Tongue (tissue), 3 donors: ENCODE measurements at places on chromosomes 1 and 21.
A peak's percentile ranks its signal among the peaks of the same experiment; 100 is the strongest.

GRCh38 chr1:171460018-171460620 is 25.2 kb upstream of the PRRC2C start:
- DNase-seq = no peak

DNA sequence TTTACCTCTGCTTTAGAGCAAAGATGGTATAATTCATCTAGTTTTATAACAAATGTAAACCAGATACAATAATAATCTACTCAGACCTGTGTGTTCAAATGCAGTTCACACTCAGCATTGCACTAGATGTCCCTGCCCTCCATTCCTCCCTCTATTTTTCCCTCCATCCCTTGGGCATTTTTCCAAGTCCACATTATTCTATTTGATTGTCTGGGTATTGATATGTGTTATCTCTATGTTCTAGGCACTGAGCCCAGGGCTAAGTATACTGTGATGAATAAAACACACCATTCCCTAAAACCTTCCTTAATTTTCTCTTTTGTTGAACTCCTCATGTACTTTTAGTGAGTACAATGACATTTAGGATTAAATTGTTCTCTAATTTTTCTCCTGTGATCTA is 66.2 kb upstream of the HMCN1 start:
- DNase-seq = no peak

GRCh38 chr1:27872802-27873551 is 633 bp downstream of the THEMIS2 start:
- DNase-seq = no peak

DNA sequence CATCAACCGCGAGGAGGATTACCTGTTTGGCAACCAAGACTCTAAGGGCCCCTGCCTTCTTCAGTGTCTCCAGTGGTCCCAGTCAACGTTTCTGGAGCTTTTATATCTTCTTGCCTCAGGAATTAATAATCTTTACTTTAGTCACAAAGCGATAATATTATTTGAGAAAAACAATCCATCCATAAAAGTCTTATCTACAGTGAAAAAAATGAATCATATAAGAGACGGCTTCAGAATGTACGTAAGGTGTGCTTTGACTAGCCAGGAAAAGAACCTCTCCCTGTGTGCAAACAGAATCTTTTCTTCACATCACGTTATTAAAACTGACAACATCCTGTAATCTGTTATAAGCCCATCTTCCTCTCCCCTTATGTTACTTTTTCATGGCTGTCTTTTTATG is at the start of gene REG4:
Gene REG4 (minus strand): TSS at position 74 of the 400 bp plus-strand sequence. CDS start 2,691 bp downstream, outside the sequence.
- no peak for DNase-seq

DNA sequence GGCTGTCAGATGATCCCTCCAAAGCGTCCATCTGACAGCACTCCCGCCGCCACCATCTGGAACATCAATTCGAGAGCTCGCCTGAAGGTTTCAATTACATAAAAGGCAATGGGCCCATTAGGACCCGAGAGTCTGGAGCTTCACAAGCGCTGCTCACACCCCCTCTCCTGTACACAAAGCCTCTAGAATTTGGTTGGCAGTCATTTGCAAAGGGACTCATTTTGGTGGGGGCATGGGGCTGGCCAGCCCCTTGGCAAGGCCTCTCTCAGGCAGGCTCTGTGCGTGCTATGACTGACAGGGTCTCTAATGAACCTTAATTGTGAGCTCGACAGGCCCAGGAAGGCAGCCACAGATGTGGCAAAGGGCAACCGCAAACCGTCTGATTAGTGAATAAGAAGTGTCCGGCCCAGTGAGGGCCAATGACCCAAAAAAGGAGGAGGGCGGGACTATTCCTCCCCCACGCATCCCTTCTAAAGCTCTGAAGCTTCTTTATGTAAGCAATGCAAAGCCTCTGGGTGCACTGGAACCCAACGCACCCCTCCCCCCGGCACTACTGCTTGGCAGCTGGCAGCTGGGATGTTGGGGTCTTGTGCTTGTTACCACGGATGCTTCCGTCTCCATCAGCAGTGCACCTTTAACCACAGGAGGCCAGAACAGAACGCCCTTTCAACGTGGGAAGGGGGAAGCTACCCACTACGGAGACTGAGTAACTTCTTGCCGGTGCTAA is 79.4 kb downstream of the CAPZB start:
- DNase-seq = peak; percentile 92

- DNase-seq = no peak
Observed at GRCh38 chr21:44959376-44960091, 19.7 kb downstream of the SLX9 start.

- no peak for DNase-seq
Observed at GRCh38 chr21:37200641-37201480, 66.3 kb downstream of the VPS26C start.

- DNase-seq = peak; percentile 45
Observed at GRCh38 chr1:226681652-226682493, 57.2 kb downstream of the ITPKB start.

- no peak for DNase-seq
Observed at GRCh38 chr1:94121411-94121821, 468 bp upstream of the ABCA4 start.

DNA sequence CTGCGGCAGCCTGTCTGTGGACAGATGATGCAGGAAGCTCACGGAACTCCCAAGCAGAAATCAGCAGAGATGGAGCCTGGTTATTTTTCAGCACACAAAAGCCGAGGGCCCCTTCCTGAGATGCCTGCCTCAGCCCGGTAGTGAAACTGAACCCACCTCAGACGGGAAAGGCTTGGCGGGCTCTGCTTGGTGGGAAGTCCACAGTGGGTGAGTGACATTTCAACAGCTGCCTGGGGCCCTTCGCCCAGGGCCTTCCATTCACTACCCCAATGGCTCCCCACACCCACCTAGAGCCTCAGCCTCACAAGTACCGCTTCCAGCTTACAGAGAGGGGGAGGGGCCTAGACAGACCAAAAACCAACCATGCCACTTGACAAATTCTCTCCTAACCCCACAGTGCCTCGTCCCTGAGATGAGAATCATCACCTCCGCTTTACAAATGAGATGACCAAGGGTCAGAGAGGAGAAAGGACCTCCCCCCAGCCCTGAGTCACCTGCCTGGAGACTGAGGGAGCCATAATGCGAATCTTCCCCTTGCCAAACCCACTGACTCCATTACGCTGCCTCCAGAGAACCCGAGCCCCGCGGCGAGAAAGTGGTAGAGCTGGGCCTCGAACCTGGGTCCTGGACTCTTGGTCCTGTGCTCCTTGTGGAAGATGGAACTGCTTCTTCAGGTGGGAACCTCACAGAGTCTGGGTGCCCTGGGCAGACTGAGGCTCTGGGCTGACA is 3.4 kb upstream of the ECE1 start:
- no peak for DNase-seq

DNA sequence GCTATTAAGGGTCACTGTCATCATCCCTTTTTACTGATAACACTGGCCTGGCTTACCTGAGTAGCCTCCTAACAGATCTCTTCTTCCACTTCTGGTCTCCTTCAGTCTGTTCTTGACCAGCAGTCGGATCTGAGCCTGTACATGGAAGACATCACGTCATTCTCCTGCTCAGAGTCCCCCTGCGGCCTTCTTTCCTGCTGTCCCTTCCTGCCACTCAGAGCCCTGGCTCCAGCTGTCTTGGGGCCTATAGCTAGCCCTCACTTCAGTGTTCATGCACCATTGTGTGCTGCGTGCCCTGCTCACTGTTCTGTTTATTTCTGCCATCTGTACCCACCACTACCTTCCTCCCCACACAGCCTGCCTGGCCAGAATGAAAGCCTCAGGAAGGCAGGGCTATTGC is 8.4 kb downstream of the ADARB1 start:
- DNase-seq = peak; percentile 67

- peak; percentile 2 for DNase-seq
Observed at GRCh38 chr1:111161843-111162487, 21.9 kb downstream of the CEPT1 start.

GRCh38 chr21:43287795-43288755 is 119.3 kb downstream of the CRYAA start:
- peak; percentile 57 for DNase-seq

GRCh38 chr1:209748620-209749019 is 7.2 kb upstream of the TRAF3IP3 start:
- DNase-seq = no peak

GRCh38 chr21:31136891-31137290 is 98.6 kb upstream of the KRTAP19-8 start:
- DNase-seq = peak; percentile 46

- no peak for DNase-seq
Observed at GRCh38 chr1:18217398-18218043, 109.9 kb downstream of the IGSF21 start.

DNA sequence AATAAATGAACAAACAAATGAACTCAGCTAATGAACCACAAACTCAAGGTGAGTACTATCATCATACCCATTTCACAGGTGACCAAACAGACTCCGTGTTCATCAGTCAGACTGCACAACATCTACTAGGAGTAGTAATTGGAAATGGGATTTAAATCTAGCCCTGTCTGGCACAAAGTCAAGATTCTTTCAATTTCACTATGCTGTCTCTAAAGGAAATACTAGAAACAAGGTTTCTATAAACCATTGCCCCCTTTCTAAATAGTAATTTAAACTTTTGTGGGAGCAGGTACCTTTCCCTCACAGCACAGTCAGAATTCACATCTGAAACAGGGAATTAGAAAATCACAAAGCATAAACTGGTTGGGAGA is 160.3 kb downstream of the TGFBR3 start:
- no peak for DNase-seq

- no peak for DNase-seq
Observed at GRCh38 chr1:178490967-178491366, 5.8 kb downstream of the CLEC20A start.

DNA sequence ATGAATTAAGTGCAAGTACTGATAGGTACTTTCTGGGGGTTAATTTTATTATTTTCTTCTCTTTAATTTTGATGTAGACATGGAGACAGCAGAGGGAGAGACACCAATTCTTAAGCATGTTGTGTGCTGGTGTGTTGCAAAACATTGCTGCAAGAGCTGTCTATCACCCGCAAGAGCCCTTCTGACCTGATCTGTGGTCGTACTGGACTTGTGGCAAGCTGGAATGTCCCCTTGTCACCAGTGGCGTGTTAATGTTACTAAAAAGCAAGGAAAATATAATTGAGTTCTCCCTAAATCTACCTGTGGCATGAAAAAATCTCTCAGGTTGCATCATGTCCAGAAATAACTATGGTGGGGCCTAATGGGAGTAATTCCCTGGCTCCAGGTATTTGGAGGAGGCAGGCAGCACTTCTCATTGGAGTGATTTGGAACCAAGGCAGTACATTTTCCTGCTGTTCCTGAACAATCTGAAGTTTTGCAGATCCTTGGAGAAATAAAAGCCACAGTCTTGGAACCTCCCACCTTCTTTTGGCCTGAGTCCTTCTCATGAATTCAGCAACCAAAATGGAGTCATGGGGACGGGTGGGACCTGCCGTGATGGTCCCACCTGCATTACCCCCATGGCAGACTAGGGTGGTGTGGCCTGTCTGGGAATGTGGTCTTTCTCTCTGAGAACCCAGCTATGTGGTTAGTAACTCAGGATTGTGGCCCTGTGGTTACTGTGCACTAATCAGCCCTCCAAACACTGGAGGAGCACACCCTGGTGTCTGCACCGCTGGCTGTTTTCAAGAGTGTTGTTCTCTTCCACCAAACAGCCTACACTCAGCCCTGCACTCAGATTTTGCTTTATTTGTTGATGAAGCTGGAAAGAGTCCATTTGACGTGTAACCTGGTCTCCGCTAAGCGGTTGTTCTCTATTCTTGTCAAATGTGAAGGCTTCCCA is 57.4 kb downstream of the GALNT2 start:
- no peak for DNase-seq

DNA sequence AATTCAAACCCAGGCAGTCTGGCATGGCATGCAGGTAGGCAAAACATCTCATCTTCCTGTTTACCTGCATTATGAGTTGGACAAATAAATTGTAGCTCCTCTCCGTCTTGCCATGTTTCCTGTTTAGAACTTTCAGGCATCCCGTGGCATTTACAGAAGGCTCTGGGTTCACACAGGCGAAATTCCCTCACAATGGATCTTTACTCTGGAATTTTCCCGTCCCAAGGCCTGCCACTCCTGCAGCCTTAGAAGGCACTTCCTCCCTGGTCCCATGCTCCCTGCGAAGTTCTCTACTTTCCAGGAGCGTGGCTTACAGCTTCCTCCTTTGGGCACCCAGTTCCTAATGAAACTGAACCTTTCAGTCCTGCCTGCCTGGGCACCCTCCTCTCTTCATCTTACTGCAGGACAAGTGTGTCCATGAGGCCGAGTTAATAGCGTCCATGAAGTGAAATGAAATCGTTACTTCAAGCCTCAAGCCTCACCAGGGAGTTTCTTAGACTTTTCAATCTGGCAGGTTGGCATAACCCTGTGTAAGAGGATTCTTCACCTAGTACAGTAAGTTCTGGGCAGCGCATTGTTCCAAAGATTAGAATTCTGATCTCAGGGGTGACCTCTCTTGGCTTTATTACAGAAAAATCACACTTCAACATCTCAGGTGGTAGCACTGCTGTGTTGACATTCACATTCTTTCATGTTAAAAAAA is 36.8 kb upstream of the AHCYL1 start:
- no peak for DNase-seq

GRCh38 chr1:3003941-3004270 is 17.4 kb upstream of the ACTRT2 start:
- peak; percentile 60 for DNase-seq

DNA sequence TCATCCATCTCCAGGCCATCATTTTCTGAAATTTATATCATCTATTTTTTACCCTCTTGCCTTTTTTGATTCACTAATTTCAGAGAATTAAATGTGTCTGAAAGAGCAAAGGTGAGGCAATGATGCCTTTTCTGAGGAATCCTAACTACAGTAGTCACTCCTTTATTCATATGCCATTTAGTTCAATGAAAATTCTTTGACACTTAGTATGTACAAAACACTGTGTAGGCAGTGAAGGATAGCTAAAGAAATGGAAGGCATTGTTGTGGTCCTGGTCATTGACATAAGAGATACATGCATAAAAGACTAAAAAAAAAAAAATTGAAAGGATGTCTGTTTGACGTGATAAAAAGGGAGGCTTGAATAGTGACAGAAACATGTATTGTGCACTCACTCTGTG is 171.9 kb upstream of the BEND5 start:
- no peak for DNase-seq

DNA sequence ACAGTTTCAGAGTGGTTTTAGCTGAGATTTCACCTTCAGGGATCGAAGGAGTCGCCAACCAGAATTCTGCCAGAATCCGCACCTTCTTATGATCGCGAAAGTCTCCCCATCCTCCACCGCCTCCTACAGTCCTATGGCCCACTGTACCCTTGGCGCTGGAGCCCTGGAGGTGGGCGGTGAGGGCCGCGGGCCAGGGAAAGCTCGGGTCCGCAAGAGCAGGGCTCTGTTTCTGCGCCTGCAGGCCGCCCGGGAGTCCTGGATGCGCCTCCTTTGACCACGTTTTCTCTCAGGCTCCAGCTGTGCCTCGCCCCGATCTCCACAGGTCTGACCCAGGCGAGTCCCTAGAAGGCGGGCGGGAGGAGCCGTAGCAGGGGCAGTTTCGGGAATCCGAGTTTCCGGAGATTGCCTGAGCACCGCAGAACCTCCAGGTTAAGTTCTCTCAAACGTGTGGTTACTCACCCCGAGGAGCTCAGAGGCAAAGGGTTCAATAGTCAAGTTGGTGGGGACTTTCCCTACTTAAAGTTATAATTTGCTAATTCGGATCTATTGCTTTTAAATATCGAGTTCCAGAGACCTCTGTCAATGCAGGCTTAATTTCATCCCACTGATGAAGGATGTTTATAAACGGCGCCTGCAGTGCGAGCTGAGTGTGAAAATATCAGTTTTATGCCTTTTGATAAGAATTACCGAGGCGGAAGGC is 3.2 kb upstream of the LHX8 start:
- DNase-seq = peak; percentile 35
